ENCODE measurements at places on chromosomes 7 and 10.

DNA sequence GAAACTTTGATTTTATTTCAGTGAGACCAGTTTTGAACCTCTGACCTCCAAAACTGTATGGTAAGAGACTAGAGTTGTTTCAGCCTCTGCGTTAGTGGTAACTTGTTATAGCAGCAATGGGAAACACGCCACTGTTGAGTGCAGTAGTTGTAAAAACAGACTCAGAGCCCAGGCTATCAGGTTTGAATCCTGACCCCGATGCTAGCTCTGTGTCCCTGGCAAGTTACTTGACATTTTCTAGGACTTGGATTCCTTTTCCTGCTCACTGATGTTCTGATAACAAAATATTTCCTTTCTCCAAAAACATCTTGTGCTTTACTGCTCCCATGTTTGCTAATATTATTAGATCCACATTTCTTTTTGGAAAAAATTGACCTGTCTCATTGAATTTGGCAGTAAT lies 131.0 kb downstream of the PLXDC2 start:
- no peak for DNase-seq

GRCh38 chr10:104246976-104247375 lies 7.7 kb upstream of the GSTO1 start:
- DNase-seq = no peak

DNA sequence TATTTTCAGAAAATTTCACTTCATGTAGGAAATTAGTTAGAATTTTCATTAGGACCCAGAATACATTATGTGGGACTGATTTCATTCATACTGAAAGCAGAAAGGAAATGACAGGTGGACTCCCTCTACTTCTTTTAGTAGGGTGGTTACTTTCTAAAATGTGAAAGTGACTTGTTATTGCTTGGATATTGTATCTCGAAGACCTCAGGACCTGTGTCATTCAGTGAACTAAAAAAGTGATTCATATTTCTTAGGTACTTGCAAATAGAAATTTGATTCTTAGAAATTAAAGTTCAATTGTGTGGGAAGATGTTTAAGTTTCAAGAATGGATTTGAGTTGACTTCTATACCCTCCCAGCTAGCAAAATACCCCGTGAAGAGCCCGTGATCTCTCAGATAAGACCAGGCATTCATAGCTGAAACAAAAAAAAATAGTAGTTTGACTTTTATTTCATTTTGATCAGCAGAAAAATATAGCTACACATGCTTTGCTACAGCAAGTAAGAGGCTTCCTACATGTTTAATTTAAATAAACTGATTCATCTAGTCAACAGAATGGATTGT lies 1037.1 kb downstream of the GATA3 start:
- no peak for DNase-seq

- no peak for DNase-seq
Observed at GRCh38 chr10:107984581-107984980, 820.1 kb upstream of the SORCS1 start.

DNA sequence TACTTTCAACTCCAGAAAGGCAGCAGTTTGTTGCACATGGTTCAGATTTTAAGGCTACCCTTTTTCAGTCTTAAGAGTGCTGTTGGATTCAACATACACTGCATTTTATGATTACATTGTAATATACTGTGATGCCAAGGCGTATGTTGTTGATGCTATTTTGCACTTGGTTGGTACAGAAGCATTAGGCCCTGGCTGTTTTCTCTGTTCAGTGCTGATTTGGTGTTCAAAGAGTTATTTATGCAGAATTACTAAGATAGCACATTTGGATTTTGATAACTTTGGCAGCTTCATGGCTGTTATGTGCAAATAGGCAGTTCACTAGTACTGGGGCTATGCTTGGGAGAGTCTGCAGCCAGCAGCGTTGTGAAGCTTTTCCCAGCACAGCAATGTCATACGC lies 7.8 kb downstream of the GPR158 start:
- no peak for DNase-seq

DNA sequence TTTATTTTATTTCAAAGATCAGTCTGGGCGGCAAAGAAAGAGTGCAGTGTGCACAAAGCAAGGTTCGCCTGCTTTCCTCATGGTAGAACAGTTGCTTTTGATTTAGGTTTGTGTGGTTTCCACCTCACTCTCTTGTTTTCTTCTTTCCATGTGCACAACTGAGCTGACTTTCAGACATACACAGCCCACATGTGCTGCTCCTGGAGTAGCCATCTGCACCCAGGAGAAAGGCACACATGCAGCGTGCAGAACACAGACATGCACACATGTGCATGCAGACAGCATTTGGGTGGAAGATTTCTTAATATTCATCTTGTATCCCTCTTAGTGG lies 302.1 kb downstream of the FZD1 start:
- no peak for DNase-seq

DNA sequence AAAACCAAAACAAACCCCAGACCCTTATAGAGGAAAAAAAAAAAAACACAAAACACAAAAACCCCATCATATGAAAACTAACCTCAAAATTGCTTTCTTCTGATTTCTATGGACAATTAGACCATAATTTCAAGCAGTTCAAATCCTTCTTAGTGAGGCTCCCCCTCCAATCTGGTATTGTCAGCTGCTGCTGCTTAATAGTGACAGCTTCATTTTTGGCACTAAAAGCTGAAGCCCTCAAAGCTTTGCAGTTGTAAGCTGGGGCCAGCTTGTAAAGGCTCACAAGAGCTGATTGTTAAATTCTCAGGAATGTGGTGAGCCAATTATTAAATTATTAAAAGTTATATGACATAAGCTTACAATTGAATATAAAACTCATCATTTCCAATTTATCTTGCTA lies 21.9 kb downstream of the ATXN7L1 start:
- DNase-seq = no peak

DNA sequence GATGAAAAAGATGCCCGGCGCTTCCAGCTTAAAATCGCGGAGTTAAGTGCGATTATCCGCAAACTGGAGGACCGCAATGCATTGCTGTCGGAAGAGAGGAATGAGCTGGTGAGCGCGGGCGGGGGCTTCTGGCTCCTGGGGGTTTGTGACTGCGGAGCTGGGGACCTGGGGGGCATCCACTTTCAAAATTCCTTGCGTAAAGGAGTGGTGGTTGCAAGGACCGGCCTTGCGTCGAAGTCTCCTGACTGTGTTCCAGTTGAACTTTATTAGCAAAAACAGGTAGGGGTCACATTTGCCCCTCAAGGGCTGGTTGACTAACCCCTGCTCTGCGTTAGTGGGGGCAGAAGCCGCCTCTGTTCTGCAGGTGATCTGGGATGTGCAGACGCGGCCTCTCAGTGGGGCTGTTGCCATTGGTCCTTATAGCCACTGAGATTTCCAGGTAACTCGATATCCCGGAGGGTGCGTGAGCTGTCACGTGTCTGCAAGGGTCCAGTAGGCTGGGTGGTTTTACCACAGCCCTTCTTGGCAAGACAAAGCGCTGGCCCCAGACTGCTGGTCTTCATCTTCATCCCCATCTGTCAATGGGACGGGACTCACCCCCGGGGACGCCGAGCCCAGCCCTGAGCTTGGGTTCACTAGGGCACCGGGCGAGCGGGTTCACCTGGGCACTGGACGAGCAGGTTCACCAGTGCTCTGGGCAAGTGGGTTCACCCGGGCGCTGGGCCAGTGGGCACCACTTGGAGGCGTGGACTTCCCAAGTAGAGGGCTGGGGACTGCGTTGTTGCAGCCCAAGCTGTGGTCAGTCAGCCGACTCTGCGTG lies 51.5 kb upstream of the DPYSL4 start:
- no peak for DNase-seq

DNA sequence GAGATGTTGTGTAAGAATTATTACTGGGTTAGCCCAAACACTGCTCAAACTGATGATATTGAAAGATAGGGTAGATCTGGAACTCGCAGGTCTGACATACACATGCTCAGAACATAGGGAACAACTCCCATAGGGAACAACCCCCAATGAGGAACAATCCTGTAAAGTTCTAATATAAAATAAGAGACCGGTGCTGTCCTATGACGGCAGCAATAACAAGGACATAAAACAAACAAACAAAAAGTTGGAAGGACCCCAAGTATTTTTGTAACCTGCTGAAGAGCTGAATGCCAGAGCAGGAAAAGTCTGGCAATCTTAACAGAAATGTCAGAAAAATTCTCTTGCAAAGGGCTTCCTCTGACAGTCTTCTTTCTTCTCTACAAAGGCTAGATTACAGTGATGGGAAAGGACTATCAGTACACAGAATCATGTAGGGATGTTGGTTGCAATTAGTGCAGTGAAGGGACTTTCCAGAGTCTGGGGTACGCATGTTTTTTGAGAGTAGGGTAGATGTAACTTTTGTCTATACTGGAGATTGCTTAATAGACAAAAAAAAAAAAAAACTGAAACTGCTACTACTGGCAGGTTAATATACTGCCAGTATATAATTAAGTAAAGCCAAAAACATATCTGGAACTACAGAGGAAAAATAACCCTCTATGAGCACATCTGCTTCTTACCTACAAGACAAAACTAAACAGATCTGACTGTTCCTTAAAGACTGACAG lies 35.5 kb downstream of the IDE start:
- no peak for DNase-seq

- DNase-seq = no peak
Observed at GRCh38 chr7:20241194-20241910, 24.2 kb upstream of the MACC1 start.

- no peak for DNase-seq
Observed at GRCh38 chr7:112377593-112377992, 72.7 kb upstream of the IFRD1 start.

- DNase-seq = no peak
Observed at GRCh38 chr10:127812041-127812440, 75.1 kb downstream of the FOXI2 start.

DNA sequence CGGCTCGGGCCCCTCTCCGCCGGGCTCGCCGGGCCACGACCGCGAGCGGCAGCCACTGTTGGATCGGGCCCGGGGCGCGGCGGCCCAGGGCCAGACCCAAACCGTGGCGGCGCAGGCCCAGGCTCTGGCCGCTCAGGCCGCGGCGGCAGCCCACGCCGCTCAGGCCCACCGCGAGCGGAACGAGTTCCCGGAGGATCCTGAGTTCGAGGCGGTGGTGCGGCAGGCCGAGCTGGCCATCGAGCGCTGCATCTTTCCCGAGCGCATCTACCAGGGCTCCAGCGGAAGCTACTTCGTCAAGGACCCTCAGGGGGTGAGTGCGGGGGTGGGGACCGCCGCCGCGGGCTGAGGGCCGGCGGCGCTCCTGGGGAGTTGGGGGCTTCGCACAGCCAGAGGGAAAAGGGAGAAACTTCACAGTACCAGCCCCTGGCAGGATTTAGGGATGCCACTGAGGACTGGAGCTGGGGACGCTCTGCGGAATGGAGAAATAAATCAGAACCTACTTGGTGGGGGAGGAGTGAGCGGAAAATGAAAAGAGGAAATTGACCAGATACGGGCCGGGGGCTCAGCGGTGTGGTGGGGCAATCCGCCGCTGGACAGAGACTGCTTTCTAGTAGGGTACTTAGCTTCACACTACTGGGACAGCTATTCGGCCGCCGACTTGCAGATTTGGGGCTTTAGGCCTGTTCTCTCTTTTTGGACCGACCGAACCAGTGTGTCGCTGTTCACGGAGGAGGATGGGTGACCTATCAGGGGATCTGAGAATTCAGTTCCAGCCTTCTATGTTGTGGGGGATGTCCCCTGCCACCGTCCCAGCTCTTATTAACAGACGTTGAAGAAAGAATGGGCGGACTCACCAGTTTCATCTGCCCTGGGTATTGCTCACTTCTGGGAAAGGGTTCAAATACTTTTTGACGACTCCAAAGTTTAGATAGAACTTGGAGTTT lies 669 bp downstream of the PI4K2A start:
- no peak for DNase-seq
